ENCODE measurements at places on chromosomes 4 and X.
A peak's percentile ranks its signal among the peaks of the same experiment; 100 is the strongest.

- DNase-seq = no peak
Observed at GRCh38 chr4:763922-764321, 58.3 kb downstream of the PCGF3 start.

DNA sequence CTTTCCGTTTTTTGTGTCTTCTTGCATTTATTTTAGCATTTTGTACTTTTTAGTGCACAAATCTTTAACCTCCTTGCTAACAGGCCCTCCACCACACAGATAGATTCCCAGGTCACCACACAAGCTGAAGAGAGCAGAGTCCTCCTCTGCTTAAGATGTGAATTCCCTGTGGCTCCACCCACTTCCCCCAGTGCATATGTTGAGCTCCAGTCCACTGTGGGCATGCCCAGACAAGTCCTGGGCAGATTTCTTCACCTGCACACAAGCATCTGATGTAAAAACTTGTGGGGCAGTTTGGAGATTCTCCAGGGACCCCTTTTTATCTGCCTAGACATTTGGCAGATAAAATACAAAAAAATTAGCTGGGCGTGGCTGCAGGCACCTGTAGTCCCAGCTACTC, 19.8 kb upstream of the PASD1 start:
- no peak for DNase-seq

DNA sequence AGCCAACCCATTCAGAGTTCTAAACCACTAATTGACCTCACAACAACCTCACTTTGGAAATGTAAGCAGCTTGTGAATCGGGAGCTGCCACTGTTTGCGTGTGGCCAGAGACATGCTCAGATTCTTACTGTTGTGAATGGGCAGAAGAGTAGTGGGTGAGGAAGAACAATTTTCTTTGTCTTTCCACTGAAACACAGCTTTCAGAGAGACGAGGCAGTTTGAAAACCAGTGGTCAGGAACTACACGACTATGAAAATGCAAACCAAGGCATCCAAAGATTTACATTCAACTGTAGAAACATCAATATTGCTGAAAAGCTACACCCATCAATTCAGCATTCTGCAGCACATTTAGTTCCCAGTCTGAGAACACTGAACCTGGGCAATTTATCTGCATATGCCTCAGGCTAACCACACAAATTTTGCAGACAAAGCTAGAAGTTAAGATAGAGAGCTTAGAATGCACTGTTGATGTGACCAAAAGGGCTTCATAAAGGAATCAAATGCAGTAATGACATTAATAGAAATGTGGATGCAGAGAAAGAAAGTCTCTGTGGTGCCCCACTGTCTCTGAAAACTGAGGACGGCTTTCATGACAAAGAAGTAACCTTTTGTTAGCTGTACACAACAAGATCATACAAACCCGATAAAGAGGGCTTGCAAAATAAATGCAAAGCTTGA, 134.3 kb downstream of the APBB2 start:
- DNase-seq = no peak

DNA sequence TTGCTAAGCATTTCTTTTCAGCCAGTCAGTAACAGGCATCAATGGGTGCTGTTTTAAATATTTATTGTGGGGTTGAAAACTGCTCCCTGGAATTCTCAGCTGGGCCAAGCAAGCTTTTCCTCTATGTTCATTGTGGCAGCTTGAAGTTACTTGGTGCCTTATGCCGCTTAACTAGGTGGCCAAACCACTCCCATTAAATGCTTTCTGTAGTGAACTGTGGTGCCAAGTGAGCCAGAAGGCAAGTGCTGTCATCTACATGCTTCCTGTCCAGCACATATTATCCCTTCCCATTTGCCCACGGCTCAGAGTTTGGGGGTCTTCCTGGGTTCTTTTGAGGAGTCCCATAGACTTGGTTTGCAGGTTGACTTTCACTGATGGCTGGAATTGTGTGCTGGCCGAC, 64.8 kb downstream of the TAB3 start:
- DNase-seq = peak; percentile 44

GRCh38 chr4:95540227-95540626, 8.5 kb downstream of the UNC5C start:
- DNase-seq = no peak

- DNase-seq = no peak
Observed at GRCh38 chrX:153397256-153397960, 3.7 kb downstream of the PNMA6E start.

GRCh38 chr4:157014621-157015591, 43.3 kb upstream of the PDGFC start:
- DNase-seq = no peak

GRCh38 chr4:156962528-156962974, 9.0 kb downstream of the PDGFC start:
- DNase-seq = no peak
